ENCODE measurements at places on chromosomes 13 and 19.

DNA sequence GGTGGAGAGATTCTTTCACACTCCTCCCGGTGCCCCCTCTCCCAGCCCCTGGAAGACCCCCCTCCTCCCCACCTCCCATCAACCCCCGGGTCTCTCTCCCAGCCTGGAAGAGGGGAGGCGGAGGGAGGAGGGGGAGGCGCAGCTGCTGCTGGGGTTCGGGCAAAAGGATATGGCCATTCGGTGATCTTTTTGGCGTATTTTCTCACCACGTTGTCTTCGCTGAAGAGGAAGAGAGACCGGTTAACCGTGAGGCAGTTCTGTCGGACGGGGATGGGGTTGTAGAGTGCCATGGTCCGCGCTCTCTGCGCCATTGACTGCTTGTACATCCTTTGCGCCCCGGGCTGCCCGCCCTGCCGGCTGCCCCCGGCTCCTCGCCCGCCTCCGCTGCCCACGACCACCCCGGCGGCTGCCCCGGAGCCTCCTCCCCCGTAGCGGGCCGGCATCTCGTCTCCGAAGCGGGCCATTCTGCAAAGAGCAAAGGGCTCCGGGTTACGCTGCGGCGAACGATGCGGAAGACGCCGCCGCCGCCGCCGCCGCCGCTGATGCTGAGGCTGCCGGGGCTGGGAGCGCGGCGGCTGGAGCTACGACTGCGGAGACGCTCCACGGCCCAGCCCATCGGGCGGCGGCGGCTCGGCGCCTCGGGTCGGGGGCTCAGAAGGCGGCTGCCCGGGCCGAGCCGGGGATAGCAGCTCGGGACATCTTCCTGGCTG lies 363 bp downstream of the CACNA1A start:
- DNase-seq: no peak

- DNase-seq: no peak
Measured at GRCh38 chr13:72258340-72258981, 391.5 kb upstream of the DACH1 start.

DNA sequence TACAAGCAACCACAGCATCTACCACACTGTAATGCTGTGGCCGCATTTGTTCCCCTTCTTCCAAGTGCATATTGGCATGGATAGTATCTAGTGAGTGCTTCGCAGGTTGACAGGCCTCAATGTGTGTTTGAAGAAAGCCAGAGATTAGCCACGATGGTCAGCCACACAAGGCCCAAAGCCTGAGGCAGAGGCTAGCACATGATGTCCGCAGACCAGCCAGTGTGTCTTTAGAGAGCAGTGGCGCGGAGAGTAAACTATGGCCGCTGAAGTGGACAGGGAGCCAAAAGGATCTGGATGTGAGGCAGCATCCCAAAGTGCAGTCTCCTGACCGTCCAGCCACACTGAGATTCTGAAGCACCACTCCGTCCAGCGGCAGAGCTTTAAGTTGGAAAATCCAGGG lies 36.0 kb downstream of the BRD4 start:
- DNase-seq: no peak

DNA sequence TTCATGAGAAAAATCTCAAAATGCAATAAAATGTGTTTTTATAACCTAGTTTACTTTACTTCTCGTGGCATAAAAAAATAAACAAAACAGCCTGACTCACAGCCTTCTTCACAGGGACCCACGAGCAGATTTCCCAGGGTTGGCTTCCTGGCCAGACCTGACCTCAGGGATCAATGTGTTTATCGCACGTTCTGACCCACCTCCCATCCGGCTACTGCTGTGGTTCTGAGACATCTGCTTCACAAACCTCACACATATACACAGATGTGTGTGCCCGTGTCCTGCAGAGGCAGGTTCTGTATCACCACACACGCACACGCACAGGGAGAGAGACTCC lies 118.3 kb downstream of the COL4A2 start:
- DNase-seq: no peak

GRCh38 chr13:20192836-20193161 lies at the start of gene GJB2:
Gene GJB2, minus strand, starts transcription at chr13:20192938. Its CDS starts 3,357 bp downstream, at chr13:20189581.
- no peak for DNase-seq

- DNase-seq: no peak
Measured at GRCh38 chr13:34458756-34459715, 483.0 kb upstream of the NBEA start.

DNA sequence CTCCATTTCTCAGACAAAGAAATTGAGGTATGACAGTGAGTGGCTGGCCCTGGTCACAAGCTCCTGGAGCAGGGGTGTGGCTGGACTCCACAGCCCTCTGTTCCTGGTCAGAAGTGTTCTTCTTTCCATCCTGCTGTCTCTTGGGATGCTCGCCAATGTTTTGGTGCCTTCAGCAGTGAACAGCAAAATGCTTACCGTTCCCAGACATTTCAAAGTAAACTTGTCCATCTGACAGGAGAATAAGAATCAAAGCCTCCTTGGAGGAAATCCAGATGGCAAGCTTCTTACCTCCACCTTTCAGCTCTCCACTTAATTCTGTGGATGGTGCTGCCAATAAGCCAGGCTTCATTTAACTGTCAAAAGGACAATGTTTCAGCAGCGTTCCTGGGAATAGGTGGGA lies 954.1 kb downstream of the UQCRFS1 start:
- no peak for DNase-seq

GRCh38 chr19:3443840-3444694 lies 36.3 kb downstream of the SMIM24 start:
- no peak for DNase-seq

DNA sequence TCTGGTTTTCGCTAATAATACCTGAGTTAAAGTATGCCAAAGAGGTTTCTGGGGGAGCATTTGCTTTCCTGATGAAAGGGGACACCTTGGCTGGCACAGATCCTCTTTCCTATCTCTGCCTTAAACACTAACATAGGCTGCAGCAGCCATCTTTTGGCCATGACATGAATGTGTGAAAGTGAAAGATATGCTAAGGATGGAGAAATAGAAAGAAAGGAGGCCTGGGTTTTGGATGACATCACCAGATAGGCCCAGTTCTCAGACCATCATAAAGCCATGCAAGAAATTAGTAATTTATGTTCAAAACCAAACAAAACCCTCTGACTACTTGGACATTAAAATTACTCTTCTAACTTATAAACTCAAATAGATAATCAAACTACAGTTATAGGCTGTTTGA lies 279.7 kb downstream of the COG6 start:
- no peak for DNase-seq

DNA sequence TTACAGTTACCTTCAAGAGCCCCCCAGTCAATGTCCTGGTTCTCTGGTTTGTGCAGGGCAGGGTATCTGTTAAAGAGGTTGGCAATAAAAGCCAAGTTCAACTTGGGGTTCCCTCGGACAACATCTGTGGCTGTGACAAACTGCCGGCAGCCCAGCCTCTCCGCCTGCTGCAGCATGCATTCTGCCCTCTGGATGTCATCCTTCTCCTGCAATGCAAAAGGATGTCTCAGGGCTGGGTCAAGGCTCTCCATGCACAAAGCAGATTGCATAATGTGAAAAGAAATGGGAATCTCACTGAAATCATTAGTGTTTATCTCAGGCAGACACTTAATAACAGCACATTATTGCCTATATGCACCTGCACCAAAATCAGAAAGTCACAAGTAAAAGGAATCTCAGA lies 35.1 kb downstream of the LCP1 start:
- DNase-seq: no peak

GRCh38 chr13:46899801-46900200 lies 2.9 kb upstream of the HTR2A start:
- DNase-seq: no peak

GRCh38 chr19:13102416-13102665 lies 317 bp downstream of the LYL1 start:
- DNase-seq: no peak

- DNase-seq: no peak
Measured at GRCh38 chr13:113451951-113452421, 1.3 kb downstream of the ADPRHL1 start.

- DNase-seq: no peak
Measured at GRCh38 chr19:46488551-46488950, 7.1 kb downstream of the PNMA8B start.

DNA sequence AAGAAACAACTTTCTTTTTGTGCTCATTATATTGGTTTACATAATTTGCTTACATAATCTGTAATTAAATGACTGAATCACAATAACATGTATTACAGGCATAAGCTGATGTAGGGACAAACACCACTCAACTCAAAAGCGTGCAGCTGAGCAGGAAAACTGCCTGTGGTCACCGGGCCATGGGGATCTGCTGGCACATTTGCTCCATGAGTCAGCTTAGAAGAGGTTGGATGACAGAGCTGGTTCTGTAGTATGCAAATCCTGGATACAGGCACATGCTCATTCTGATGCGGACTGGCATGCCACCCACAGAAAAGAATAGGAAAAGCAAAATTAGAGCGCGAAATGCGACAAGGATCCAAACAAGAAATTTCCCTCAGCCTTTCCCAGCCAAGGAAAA lies 128.6 kb downstream of the USP12 start:
- no peak for DNase-seq

DNA sequence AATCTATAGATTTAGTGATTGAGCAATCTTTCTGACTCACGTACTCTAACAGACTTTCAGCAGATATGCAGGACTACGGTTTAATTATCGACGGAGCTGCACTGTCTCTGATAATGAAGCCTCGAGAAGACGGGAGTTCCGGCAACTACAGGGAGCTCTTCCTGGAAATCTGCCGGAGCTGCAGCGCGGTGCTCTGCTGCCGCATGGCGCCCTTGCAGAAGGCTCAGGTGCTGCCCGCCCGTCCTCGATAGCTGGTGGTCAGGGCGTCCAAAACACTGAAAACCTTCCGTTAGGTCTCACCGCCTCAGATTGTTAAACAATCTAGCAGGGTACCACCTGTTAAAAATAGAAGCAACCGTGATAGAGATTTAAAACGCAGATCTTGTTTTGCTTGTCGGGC lies 113.2 kb upstream of the MCF2L start:
- no peak for DNase-seq

DNA sequence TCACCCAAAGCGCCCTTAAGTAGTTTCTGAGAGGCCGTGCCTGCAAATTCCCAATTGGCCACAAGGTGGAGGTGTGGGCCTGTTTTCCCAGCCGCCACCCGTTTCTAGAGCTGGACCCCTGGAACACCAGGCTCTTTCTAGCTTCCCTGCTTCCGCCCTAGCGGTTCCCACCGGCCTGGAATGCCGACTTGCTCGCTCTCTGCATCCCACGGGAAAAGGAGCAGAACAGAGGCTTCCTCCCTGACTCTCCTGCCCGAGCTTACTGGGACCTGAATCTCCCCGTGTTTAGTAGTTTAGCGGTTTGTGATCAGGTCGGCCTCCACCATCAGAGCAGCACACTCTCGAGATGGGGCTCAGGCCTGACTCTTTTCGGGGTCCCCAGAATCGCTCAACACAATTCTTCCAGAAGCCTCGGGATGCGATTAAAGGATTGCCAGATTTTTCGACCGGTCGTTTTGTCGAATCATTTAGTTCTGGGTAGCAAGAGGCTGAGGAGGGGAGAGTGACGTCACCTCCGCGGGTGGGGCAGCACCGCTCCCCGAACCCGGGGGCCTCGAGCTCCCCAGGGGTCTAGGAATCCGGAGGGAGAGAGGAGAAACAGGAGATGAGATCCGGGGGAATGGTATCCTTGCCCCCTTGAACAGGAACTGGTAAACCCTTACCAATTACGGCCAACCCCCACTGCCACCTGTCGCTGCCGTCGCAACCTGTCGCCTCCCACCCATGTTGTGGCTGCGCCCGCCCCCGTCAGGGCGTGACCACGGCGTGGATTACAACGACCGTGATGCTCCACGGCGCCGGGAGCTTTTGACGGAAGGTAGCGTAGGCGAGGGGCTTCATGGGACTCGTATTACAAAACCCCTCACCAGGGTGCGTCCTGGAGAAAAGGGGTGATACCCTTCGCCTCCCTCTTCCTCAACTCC lies 8.0 kb downstream of the NAPSA start:
- DNase-seq: peak; percentile 81

- no peak for DNase-seq
Measured at GRCh38 chr13:31367410-31367809, 167.6 kb downstream of the B3GLCT start.

GRCh38 chr19:29872224-29872731 lies 60.5 kb downstream of the CCNE1 start:
- no peak for DNase-seq

Data from stimulated activated CD4-positive, alpha-beta T cell treated with anti-CD3 and anti-CD28 coated beads, Interleukin-1b, Interleukin-23, amount 100 ng/mL, for 1 hour (primary cell).